ENCODE measurements at places on chromosomes 2 and 18.
A peak's percentile ranks its signal among the peaks of the same experiment; 100 is the strongest.

GRCh38 chr2:239308661-239309397 is 92.0 kb downstream of the HDAC4 start:
- DNase-seq = peak; percentile 81

GRCh38 chr2:71631411-71631931 is 178.1 kb downstream of the DYSF start:
- DNase-seq = peak; percentile 73

GRCh38 chr2:128724547-128724946 is 405.9 kb upstream of the HS6ST1 start:
- no peak for DNase-seq

DNA sequence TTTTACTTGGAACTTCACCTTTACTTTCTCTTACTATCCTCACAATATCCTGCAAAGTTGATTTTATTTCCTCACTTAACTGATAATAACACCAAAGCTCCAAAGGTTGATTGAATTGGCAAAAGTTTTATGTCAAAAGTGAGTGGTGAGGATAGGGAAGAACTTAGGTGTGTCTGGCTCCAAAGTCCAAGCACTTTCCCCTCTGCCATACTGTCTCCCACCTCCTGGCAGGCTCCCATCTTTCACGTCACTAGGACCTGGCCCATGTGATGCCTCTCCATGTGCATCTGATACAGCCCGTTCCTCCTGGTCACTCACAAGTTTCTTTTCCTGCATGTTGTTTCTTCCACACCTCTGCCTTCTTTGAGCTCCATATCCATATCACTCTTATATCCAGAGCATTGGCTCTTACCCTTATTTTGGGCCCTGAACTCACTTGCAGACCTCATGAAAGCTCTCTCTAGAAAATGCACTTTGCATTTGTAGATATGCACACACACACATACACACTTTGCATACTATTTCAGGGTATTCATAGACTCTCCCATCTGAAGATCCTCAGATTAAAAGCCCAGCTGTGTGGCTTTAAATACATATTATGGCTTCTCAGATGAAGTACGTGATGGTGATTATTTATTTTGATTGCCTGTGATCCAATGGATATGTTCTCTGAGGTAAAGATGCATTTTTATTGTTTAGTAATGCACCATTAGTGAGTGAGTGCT is 12.3 kb downstream of the MEP1B start:
- DNase-seq = no peak

GRCh38 chr2:118921646-118922045 is 20.3 kb upstream of the MARCO start:
- no peak for DNase-seq

DNA sequence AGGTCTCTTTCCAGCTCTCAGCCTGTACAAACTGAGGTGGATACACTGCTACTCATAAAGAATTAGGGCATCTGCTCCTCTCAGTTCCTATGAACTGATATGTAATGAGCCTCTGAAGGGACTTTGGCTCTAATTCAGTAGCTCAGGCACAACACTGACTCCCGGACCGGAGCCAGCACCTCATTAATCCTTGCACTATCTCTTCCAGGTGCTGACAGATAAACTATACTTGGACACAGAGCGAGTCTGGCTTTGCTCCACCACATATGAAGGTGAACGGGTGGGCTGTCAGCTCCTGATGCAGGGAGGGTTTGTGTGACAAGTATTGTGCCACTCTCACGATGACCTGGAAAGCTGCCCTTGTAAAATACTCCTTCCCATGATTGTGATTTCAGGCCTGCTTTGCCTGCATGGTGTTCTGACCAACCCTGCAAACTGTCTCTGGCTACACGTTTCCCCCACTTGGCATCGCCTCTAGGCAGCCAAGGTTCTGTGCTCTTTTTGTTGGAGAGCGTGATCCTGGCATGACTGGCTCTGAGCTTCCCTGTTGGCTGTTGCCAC is 111.6 kb upstream of the LMAN1 start:
- no peak for DNase-seq

DNA sequence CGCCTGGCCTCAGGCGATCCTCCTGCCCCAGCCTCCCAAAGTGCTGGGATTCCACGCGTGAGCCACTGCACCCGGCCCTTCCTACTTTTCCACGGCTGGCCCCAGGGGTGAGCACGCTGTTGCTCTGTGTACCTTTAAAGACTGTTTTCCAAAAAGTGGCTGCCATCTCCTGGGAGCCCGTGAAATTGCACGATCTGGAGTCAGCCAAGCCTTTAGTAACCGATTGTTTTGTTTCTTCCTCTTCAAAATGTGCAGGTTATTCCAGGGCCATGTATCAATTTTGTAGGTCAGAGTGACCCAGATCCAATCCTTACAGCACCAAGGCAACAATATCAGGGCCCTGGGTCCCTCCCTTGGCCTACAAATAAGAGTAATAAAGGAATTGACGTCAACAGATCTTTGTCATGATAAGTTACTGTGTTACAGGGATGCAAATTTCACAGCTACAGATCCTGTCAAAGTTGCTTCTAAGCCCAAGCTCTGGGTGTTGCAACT is 135.6 kb upstream of the ZNF236 start:
- DNase-seq = peak; percentile 54

- peak; percentile 44 for DNase-seq
These were observed 95.1 kb downstream of the ZFP36L2 start for GRCh38 chr2:43131051-43131889.

- no peak for DNase-seq
These were observed 130.5 kb upstream of the SLC1A4 start for GRCh38 chr2:64858541-64859311.

- no peak for DNase-seq
These were observed 24.9 kb upstream of the CATIP start for GRCh38 chr2:218331745-218332144.

DNA sequence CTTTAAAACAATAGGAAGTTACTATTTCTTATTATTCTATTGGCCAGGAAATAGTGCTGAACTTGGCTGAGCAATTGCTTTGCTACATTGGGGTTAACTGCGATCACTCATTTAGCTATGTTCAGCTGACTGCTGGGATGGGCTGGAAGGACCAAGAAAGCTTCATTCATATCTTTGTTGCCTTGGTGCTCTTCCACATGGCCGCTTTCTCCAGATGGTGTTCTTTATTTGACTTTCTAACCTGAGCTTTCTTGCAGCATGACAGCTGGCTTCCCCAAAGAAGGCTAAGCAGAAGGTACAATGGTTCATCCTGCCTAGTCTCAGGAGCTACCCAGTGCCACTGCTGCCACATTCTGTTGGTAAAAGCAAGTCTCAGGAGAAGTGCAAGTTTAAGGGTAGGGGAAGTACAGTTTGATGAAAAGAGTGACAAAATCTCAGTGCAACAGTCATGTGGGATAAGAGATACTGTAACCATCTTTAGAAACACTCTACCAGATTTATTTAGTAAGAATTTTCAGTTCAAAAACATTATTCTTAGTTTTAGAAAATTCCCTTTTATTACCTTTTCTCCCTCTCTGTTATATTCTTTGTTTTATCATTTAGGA is 180.6 kb upstream of the RBMS1 start:
- DNase-seq = no peak

DNA sequence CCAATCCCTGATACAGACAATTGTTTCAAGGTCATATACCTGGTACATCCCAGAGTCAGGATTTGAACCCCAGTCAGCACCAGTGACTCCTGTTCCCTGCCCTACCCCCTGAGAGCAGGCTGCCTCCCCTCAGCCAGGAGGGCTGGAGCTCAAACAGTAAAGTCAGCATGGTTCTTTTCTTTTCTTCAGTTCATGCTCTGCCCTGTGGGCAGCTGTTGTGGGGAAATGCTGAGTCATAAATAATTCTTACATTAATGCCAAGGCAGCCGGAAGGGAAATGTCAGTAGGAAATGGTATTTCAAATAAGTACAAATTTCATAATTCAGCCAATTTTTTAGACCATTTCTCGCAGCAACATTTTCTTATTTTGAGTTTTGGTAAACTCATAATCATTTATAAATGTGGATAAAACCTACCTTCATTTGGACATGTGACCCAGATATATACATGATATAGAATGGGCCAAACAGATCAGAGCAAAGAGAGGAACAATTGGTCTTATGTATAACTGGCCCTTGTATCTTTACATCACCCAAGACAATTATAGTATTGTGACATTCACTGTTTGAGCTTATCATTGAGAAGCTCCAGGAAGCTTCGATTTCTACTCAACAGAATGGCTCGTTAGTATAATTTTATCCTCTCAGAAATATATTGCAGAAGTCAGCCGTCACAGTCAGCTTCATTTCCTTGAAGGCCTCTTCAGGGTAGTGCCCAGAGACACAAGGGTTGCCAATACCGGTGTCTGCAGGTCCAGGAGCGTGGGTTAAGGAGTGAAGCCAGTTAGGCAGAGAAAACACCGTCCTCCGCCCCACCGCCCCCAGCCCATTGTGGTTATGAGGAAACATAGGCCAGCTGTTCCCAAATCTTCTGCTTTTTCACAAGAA is 28.0 kb upstream of the SCYGR1 start:
- no peak for DNase-seq

- no peak for DNase-seq
These were observed 49.1 kb upstream of the DOCK10 start for GRCh38 chr2:225091336-225091735.

DNA sequence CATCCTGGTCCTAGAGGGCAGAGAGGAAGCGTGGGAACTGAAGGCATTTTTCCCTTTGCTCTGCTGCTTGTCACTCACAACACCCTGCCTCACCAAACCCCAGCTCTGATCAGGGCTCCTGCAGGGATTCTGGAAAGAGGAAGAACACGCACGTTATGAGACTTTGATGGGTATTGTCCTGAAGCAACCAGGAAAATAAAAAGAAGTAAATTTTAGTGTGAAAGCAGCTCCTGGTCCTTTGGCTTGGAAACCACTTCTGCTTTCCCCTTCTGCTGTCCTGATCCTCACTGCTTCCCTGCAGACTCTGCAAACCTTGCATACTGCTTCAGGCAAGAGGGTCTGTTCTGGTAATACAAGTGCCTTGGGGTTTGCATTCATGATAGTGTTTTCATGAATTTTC is 164.1 kb downstream of the SLC8A1 start:
- DNase-seq = no peak

DNA sequence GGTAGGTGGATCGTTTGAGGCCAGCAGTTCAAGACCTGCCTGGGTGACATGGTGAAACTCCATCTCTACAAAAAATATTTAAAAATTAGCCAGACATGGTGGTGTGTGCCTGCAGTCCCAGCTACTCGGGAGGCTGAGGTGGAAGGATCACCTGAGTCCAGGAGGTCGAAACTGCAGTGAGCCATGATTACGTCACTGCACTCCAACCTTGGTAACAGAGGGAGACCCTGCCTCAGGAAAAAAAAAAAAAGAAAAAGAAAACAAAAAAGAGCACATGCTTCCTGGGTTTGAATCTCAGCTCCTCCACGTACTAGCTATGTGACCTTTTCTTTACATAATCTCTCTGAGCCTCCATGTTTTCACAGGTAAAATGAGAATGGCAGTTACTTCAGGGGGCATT is 107.5 kb upstream of the STPG4 start:
- no peak for DNase-seq

DNA sequence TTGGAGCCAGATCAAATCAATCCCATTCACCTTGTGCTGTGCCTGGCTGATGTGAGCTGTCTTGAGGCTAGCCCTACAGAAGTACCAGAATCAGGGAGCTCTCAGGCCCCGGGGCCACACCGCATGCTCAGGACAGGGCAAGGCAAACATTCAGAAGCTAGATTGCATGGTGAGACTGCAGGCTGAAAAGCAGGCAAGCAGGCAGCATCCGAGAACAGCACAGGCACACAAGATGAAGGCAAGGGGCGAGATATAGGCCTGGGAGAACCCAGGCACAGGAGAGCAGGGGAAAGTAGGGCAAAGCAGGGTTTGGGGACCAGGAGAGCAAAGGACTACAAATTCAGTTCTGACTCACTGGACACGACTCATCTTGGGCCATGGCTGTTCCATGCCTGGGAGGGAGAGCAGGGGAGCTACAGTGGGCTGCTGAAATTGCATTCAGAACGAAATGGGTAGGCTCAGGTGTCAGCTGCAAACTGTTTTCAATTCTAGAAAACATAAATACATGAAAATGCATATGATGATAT is 59.6 kb downstream of the GALNT14 start:
- no peak for DNase-seq

GRCh38 chr2:235230821-235231601 is 262.8 kb upstream of the AGAP1 start:
- DNase-seq = no peak
